ENCODE measurements at places on chromosomes 5 and 9. TPM values are rescaled to one million over a fixed set of nuclear protein-coding genes. Genes with fewer than 3 reads are reported as not detected.

The SOHLH1 gene
- not detected for total RNA-seq

The MAMDC4 gene
- total RNA-seq = 1.6 TPM

The PGGT1B gene
- 37.3 TPM for total RNA-seq

The HMCN2 gene
- total RNA-seq = 3.1 TPM

The GRIN1 gene
- total RNA-seq = not detected

The PDZD2 gene
- total RNA-seq = 58.5 TPM

The IL5 gene
- total RNA-seq = not detected

The C8G gene
- total RNA-seq = not detected

The SMIM33 gene
- total RNA-seq = not detected

The SPATA31A1 gene
- not detected for total RNA-seq

The RIC1 gene
- 22.5 TPM for total RNA-seq

The SPAAR gene
- 25.3 TPM for total RNA-seq

The ZNF484 gene
- total RNA-seq = 6.9 TPM

DNA sequence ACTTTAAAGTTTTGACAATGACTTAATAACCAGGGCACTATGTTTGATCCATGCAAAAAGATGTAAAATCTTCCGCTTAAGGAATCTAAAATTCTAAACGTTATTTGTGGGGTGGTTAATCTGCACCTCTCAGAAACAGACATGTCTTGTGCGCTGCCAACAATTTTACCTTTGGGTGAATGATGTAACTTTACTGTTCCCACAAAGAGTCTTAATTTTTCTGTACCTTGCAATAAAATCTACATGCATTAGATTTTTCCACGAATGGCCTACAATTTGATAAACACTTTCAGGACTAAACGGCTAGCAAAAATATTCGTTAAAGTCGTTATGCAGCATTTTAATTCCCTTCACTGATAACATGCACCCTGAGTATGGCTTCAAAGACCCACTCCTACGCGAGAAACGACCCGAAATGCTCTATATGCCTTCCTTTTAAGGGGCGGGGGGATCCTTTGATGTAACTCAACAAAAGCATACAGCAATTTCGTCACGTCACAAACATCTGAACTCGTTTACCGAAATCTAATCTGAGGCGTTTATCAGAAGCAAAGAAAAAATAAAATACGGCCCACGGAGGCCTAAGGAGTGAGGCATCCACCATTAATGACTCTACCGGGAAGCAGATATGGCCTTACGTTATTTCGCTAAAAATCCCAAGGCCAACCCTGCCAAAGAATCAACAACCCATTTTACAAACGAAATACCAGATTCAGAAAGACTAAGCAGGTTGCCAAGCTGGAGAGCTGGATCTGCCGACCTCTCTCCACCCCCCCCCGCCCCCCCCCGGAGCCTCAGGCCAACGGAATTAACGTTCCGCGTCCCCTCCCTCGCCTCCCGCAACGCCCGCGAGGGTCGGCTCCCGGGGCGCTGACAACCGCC, 621 bp downstream of the AK6 start:
- DNase-seq = no peak

DNA sequence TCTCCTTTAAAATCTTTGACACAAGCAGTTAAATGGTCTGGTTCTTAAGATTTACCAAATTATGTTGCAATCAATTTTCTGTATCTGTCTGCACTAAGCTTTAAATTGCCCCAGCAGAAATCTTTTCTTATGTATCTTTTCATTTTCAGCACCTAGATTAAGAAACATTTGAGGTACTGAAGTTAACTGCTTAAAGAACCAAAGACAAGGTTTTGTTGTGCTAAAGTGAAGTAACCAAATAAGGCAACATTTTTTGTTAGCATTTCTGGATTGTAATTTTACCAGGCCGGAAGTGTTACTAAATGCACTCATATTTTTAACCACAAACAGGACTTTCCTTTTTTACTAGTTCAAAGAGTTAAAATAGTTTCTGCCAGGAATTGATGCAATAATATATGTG, 24.1 kb upstream of the MTAP start:
- DNase-seq = no peak

DNA sequence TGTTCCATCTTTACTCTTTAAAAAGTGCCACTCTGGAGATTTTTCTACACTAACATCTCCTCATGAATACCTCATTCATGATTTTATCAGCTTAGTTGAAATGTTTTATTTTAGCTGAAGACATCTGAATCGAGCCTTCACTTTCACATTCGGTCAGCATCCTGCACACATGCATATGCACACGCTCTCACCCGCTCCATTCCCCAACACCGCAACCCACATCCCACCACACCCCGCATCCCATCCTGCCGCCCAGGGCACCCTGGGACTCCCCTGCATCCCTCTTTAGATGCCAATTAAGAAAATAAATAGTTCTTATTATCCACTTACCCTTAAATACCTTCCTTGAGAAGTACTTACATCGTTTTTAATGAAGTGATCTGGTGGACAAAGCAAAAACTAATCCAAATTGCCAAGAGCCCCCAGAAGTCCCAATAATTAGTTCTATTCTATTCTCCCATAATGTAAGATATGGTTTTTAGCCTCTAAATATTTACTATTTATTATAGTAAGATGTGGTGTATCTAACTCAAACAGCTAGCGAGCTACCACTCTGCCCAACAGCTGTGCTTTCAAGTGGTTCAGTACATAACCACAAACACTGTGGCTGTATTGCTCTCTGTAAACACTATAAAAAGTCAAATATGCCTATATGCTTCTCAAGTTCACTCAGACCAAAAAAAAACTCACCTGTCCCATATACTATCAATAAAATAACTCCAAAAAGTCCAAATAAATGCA, 38.2 kb downstream of the GZMK start:
- no peak for DNase-seq

- DNase-seq = no peak
These were observed 242.3 kb downstream of the EBF1 start for GRCh38 chr5:158857371-158857770.

GRCh38 chr5:7445831-7446230, 49.9 kb downstream of the ADCY2 start:
- DNase-seq = no peak

- no peak for DNase-seq
These were observed 238.1 kb downstream of the ELAVL2 start for GRCh38 chr9:23587903-23588302.

DNA sequence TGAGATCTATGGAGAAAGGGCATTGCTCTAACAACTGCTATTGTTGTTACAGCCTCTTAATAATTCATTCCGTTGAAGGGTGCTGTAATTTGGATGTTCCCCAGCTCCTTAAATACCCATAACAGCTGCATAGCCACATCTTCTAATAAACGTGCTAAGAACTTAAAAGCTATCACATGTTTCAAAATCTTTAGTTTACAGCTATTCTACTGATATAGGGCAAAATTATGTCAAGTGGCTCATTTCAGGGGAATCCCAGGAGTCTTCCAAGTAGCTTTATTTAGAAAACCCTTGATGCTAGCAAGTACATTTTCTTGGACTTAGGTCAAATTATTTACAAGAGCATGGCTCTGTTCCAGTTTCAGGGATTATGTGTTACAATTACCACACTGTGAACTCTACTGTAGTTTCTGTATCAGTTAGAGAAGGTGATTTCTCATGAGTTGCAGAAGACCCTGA, 990.4 kb upstream of the ACO1 start:
- DNase-seq = no peak

DNA sequence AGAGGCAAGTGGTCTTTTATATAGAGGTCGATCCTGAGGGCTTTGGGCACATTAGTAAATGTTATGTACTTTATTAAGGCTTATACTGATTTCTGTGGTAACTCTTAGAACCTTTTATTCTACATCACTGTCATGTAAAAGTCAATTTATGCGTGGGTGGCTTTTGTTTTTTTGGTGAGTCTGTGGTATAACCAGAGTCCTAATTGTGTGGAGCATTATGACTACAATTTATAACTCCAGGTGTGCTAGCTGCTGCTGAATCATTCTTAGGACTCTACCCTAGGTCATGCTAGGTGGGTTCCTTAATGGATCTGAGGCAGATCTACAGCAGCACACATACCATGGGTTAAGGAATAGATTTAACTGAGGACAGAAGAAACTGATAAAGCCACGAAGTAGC, 33.9 kb upstream of the KCNN2 start:
- no peak for DNase-seq

GRCh38 chr9:113581865-113582697, 118.6 kb downstream of the RGS3 start:
- no peak for DNase-seq

- no peak for DNase-seq
These were observed 53.9 kb downstream of the CDH6 start for GRCh38 chr5:31247381-31247780.

GRCh38 chr9:24932785-24933184, 387.1 kb upstream of the IZUMO3 start:
- DNase-seq = no peak

- DNase-seq = no peak
These were observed 131.5 kb downstream of the MARCHF11 start for GRCh38 chr5:16048132-16048531.

GRCh38 chr5:132064140-132064539, 3.7 kb downstream of the IL3 start:
- DNase-seq = peak; percentile 60

DNA sequence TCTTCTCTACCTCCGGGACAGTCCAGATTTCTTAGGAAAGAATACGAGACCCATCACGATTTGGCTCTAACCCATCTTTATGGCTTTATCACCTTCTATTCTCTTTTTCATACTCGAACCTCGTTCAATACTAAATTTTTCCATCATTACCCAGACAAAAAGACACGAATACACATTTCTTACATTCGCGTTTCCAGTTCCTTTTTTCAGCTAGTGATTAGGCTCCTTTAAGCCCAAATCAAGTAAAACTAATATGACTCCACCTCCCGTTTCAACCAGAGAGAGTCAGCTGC, 506 bp downstream of the ZBTB6 start:
- DNase-seq = no peak

- no peak for DNase-seq
These were observed 18.6 kb downstream of the BRD3 start for GRCh38 chr9:134049236-134049635.

DNA sequence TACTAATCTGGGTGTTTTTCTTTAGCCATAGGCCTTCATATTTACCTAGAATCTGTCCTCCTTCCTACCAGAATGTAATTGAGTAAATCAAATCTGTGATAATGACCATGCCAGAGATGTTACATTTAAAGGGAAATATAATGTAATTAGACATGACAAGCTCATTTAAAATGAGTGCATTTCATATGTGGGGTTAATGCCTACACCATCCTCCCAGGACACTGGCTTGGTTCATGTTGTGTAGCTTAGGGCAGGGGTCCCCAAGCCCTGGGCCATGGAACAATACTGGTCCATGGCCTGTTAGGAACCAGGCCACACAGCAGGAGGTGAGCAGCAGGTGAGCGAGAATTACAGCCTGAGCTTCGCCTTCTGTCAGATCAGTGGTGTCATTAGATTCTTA, 276.9 kb upstream of the DAP start:
- no peak for DNase-seq

- DNase-seq = no peak
These were observed 67.3 kb downstream of the COMMD10 start for GRCh38 chr5:116152169-116152568.

DNA sequence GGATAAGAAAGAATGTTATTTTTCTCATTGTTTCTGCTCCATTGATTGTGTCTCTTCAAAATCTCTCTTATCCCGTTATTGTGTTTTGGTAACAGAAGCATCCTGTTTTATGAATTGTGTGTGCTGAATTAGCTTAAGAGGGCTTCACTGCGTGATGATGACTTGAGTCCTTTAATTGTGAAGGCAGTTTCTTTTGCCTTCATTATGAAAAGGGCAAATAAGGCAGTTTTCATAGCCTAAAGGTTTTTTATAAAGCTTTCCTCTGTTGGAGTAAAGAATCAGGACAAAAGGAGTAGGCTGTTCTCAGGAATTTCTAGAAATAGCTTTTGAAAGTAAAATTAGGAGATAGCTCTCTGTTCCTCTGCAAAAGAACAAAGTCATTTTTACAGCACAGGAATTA, 169.8 kb downstream of the FOCAD start:
- DNase-seq = no peak

GRCh38 chr9:135380311-135380960, 99.1 kb upstream of the PPP1R26 start:
- no peak for DNase-seq

DNA sequence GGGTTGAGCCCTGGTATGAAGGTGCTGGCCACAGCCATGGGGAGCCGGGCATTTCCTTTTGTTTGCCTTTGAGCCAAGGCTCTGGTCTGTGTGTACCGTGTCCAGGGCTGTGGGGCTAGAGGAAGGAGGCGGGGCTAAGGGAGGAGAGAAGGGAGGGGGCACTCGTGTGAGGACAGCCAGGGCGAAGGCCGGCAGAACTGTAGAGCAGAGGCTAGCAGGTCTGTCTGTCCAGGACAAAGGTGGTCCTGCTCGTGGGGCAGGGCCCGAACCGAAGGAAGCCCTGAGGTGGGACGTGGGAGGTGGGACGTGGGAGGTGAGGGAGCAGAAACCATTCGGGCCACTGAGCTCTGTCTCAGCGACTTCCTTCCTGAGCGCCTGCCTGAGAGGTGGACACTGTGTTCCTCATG, 41.3 kb upstream of the TESK1 start:
- DNase-seq = no peak

DNA sequence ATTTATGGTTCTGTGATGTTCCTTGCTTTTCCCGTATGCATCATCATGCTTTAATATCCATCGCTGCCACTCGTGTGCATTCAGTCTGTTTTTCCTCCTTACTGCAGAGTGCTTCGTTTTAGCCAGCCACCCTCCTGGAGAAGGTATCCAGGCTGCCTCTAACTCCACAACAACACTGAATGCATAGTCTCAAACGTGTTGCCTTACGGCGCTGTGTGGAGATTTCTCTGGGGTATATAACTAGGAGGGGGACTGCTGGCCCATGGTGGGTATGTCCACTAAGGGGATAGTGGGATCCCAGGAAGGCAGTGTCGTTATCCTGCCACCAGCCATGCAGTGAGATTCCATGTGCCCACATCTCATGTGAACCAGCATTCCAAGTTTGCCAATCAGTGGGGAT, 16.4 kb downstream of the BTNL9 start:
- peak; percentile 37 for DNase-seq

- no peak for DNase-seq
These were observed 26.6 kb upstream of the TUSC1 start for GRCh38 chr9:25704800-25705199.

DNA sequence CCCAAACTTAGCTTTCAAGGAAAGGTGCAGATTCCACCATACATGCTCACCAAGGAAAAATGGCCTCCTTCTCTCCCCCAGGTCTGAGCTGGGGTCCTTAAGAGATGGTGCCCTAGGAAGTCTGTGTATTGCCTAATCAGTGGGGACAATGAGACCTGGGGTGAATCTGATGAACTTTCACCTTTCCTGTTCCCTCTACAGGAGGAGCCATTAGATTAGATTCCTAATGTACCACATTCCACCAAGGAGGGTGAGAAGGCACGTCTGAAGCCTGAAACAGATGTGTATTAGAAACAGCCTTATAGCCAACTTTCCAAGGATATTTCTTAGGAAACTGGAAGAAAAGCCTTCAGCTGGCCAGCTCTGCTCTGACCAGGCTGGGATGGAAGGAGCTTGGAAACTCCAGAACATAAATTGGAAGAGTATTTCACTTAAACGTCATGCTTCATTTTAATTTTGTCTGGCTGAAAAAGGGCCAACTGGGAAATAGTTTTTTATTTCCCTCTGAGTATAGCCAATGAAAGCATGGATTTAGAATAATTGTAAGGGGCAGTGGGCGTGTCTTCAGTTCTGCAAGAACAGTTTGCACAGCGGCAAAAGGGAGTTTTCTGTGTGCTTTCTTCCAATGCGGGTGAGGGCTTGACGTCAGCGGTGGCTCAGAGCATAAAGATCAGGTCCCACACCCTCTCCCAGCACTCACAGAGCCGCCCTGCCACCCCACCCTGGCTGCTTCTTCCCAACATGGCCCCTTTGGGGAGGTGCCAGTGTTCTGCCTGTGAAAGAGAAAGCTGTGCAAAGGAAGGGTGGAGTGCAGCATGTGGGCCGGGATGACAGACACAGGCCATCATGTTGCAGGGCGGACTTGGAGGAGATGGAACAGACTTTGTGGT, 210.9 kb downstream of the ESM1 start:
- DNase-seq = no peak
